ENCODE measurements at places on chromosomes 16 and 17. TPM values are rescaled to one million over a fixed set of nuclear protein-coding genes. Genes with fewer than 3 reads are reported as not detected.

The JUP gene
- total RNA-seq = 302 TPM

The CD300A gene
- total RNA-seq = not detected

The BFAR gene
- total RNA-seq = 97.1 TPM

The MTSS2 gene
- 63.6 TPM for total RNA-seq

The KRT33A gene
- total RNA-seq = not detected

The P3H4 gene
- 64.4 TPM for total RNA-seq

The CCL14 gene
- total RNA-seq = not detected

The CHP2 gene
- total RNA-seq = 0.13 TPM

The TRIM72 gene
- not detected for total RNA-seq
